Aorta (tissue), 5 donors: ENCODE measurements at places on chromosomes 13 and 19. TPM values are rescaled to one million over a fixed set of nuclear protein-coding genes. Genes with fewer than 3 reads are reported as not detected.

DNA sequence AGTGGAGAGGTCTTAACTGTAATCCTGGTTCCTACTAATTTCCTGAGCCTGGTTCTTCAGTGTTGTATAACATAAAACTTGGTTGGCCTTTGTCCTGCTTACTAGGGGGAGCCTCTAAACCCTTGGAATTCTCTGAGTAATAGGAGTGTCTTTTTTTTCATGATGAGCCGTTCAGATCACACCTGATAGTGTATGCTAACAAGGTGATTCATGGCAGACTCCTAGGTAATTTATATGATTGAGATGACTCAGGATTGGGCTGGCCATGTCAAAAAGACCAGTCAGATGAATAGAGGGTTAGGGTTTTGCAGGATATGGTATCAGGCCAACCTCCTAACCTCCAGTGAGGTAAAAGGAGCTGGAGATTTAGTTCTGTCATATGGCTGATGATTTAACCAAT lies 135.8 kb upstream of the KLF12 start:
- H3K36me3 ChIP-seq: no peaks in the 10 kb centered on the region
- no peak overlapping the region for H3K4me3 ChIP-seq
- no peaks in the 10 kb centered on the region for H3K27me3 ChIP-seq
- no peaks in the 10 kb centered on the region for H3K4me1 ChIP-seq
- no peak overlapping the region for H3K27ac ChIP-seq

KLK7 gene
- total RNA-seq: not detected

GRCh38 chr13:40517486-40518480 lies 148.7 kb downstream of the FOXO1 start:
- peaks cover 2% of the 10 kb centered on the region for H3K4me1 ChIP-seq
- no peaks in the 10 kb centered on the region for H3K36me3 ChIP-seq
- H3K27me3 ChIP-seq: no peaks in the 10 kb centered on the region
- no peak overlapping the region for H3K4me3 ChIP-seq
- DNase-seq: no peak

PLPP2 gene
- 4.2 TPM for total RNA-seq

ACTMAP gene
- total RNA-seq: 6.1 TPM

DNA sequence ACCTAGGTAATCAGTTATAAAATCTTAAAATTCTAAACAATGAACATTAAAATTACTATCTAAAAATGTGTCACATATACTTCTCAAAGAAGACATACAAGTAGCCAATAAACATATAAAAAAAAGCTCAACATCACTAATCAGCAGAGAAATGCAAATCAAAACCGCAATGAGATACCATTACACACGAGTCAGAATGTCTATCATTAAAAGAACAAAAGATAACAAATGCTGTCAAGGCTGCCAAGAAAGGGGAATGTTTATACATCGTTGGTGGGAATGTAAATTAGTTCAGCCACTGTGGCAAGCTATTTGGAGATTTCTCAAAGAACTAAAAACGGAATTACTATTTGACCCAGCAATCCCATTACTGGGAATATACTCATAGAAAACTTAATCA lies 310.3 kb upstream of the EDNRB start:
- DNase-seq: no peak
- H3K27me3 ChIP-seq: no peaks in the 10 kb centered on the region
- H3K36me3 ChIP-seq: no peaks in the 10 kb centered on the region
- no peak overlapping the region for H3K4me3 ChIP-seq
- no peak overlapping the region for H3K27ac ChIP-seq
- no peaks in the 10 kb centered on the region for H3K4me1 ChIP-seq

CRLF1 gene
- total RNA-seq: 34.3 TPM

- H3K4me3 ChIP-seq: no peak overlapping the region
- H3K27me3 ChIP-seq: no peaks in the 10 kb centered on the region
- no peaks in the 10 kb centered on the region for H3K36me3 ChIP-seq
- no peaks in the 10 kb centered on the region for H3K4me1 ChIP-seq
- no peak for DNase-seq
Observed at GRCh38 chr19:40033989-40034560, 22.0 kb downstream of the ZNF780B start.

ARHGAP45 gene
- total RNA-seq: 15.3 TPM

GRCh38 chr19:17293605-17294004 lies 9.6 kb downstream of the ABHD8 start:
- H3K27me3 ChIP-seq: no peaks in the 10 kb centered on the region
- H3K36me3 ChIP-seq: no peaks in the 10 kb centered on the region
- H3K4me3 ChIP-seq: no peak overlapping the region
- no peak overlapping the region for H3K27ac ChIP-seq

DNA sequence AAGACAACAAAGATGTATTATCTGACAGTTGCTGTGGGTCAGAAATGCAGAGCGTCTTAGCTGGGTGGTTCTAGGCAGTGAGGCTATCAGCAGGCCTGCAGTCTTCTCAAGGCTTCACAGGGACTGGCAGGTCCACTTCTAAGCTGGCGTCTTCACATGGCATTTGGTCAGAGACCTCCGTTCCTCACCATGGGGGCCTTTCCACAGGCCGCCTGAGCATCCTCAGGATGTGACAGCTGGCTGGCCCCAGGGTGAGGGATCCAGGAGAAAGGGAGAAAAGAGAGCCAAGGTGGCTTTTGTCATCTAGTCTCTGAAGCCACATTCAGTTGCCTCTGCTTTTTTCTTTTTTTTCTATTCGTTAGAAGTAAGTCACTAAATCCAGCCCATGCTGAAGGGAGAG lies 50.3 kb downstream of the FGF14 start:
- no peak for DNase-seq
- no peaks in the 10 kb centered on the region for H3K27me3 ChIP-seq
- H3K27ac ChIP-seq: no peak overlapping the region
- no peaks in the 10 kb centered on the region for H3K4me1 ChIP-seq

DNA sequence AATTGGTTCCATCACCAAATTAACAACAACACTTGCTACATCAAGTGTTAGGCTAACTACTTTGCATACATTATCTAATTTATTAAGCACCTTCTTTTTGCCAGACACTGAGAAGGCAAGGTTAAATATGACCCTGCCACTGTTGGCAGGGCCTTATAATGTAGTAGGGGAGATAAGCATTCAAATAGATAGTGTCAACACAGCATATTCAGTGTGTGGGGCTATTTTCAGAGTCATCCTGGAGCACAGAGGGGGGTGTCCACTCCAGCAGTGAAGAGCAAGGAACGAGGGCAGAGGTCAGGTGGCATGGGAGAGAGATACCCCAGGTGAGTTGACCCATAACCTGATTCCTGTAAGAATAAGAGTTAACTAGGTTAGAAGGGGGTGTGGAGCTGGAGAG lies 121.6 kb downstream of the COG6 start:
- no peak for DNase-seq
- H3K36me3 ChIP-seq: no peaks in the 10 kb centered on the region
- no peak overlapping the region for H3K27ac ChIP-seq
- no peaks in the 10 kb centered on the region for H3K4me1 ChIP-seq
- H3K4me3 ChIP-seq: no peak overlapping the region

DNA sequence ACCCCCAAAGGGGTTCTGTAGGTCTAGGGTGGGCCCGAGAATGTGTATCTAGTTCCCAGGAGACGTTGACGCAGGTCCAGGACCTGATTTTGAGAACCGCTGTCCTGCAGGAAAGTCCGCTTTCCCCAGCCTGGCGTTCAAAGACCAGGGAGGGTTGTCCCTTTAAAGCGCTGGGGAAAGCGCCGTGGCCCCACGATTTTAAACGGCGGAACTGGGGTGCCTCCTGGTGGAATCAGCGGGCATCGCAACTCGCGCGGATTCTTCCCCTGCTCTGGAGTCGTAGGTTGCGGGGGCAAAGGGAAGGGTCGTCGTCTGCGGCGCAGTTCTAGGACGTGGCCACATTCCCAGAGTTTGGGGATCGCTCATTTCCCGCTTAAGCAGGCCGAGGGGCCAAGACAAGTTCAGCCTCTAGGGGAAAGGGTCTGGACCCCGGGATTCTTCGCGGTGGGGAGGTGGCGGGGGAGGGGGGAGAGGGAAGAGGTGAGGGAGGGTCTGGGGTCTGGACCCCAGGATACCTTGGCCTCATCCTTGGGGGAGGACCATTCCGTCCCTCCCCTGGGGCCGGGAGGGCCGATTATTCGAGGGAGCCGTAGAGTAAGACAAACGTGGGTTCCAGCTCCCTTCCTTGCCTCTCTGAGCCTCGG lies 7.7 kb downstream of the PNMA8B start:
- H3K27ac ChIP-seq: no peak overlapping the region
- no peaks in the 10 kb centered on the region for H3K4me1 ChIP-seq
- H3K27me3 ChIP-seq: no peaks in the 10 kb centered on the region

DNA sequence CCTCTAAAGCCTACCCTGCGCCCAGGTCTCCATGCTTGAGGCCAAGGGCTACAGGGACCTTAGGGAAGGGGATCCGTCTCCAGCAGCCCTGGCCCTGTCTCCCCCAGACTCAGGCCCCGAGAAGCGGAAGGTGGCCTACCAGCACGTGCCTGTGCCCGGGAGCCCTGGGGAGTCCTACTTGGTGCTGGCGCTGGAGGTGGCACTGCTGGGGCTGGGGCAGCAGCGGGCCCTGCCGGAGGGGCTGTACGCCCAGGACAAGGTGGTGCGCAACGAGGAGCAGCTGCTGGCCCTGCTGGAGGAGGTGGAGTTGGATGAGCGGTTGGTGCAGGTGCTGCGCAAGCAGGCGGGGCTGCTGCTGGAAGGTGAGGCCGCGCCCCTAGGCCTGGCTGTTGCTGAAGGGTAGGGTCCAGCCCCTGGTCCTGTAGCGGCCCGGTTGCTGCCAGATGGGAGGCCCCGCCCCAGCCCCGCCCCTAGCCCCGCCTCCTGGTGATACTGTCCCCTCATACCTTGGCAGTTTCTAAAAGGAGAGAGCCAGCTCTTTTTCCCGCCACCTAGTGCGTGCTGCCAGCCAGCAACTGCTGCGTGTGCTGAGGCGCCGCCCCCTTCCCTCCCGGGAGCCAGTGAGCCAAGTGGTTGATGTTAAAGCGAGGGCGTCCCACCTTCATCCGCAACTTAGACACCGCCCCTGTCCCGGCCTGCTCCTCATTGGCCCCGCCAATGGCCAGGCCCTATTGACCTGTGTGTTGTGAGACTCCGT lies 22.6 kb downstream of the ZSWIM4 start:
- no peaks in the 10 kb centered on the region for H3K36me3 ChIP-seq
- DNase-seq: peak; percentile 84
- no peaks in the 10 kb centered on the region for H3K4me1 ChIP-seq
- no peak overlapping the region for H3K27ac ChIP-seq

- no peaks in the 10 kb centered on the region for H3K36me3 ChIP-seq
- peak; percentile 40 for DNase-seq
- no peaks in the 10 kb centered on the region for H3K27me3 ChIP-seq
- H3K4me3 ChIP-seq: no peak within 1 kb of the TSS
- no peak within 1 kb of the TSS for H3K27ac ChIP-seq
Observed at GRCh38 chr13:113973218-113974164, at the start of gene C13orf46. C13orf46 (minus strand) TSS chr13:113974076; CDS start chr13:113973997, 79 bp downstream.

OR7D4 gene
- total RNA-seq: not detected

FPR3 gene
- total RNA-seq: 21.2 TPM

MVB12A gene
- 48.0 TPM for total RNA-seq

- H3K36me3 ChIP-seq: no peaks in the 10 kb centered on the region
- DNase-seq: no peak
- no peaks in the 10 kb centered on the region for H3K27me3 ChIP-seq
Observed at GRCh38 chr19:50162988-50163387, at the start of gene IZUMO2. IZUMO2 (minus strand) TSS chr19:50163281; CDS start chr19:50163194, 87 bp downstream.

GPC6 gene
- 37.4 TPM for total RNA-seq

CALR3 gene
- not detected for total RNA-seq

TGFBR3L gene
- 0.84 TPM for total RNA-seq

CYP4F2 gene
- not detected for total RNA-seq

DNA sequence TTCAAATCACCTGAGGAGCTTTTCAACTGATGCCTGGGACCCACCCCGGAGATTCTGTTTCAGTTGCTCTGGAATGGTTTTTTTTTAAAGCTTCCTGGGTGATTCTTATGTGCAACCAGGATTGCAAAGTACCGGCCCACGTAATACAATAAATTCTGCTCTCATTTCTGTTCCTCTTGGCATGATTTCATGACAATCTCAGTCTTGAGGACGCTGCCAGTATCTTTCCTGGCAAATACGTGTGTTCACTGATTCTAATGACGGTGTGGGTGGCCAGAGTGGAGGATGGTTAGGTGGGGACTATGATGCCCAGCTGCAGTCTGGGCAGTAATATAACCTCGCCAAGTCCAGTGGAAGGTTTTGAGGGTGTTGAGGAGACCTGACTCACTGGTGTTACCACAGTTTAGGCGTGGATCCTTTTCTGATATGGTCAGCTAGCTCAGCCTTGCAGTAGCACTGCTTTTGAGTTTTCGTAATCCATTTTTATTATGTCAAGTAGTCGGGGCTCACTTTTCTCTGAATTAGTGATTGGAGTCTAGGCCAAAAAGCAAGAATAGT lies 49.4 kb downstream of the FAM124A start:
- H3K27ac ChIP-seq: no peak overlapping the region
- no peak overlapping the region for H3K4me3 ChIP-seq
- H3K4me1 ChIP-seq: no peaks in the 10 kb centered on the region
- no peaks in the 10 kb centered on the region for H3K36me3 ChIP-seq

DMRTC2 gene
- total RNA-seq: not detected

GRCh38 chr19:52689843-52690368 lies 44.9 kb downstream of the ZNF611 start:
- peak overlapping the region; percentile 11 for H3K4me3 ChIP-seq
- no peaks in the 10 kb centered on the region for H3K4me1 ChIP-seq
- peak overlapping the region; percentile 84 for H3K27ac ChIP-seq
- peak; percentile 57 for DNase-seq

NPAS1 gene
- 1.0 TPM for total RNA-seq

DNA sequence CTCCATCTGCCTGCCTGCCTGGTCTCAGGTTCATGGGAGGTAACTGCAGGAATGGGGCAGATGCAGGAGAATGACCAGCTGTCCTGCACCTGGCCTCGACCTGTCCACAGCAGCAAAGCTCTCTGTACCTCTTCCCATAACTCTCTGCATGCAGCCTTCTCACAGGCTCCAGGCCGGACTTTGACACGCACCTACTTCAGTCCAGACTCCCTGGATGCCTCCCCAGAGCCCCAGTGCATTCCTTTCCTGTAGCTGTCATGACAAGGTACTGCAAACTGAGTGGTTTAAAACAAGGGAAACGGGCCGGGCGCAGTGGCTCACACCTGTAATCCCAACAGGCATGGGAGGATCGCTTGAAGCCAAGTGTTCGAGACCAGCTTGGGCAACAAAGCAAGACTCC lies 3.3 kb downstream of the NANOS2 start:
- no peaks in the 10 kb centered on the region for H3K36me3 ChIP-seq
- no peak overlapping the region for H3K4me3 ChIP-seq
- no peaks in the 10 kb centered on the region for H3K4me1 ChIP-seq
- no peak for DNase-seq
- H3K27ac ChIP-seq: no peak overlapping the region

DNA sequence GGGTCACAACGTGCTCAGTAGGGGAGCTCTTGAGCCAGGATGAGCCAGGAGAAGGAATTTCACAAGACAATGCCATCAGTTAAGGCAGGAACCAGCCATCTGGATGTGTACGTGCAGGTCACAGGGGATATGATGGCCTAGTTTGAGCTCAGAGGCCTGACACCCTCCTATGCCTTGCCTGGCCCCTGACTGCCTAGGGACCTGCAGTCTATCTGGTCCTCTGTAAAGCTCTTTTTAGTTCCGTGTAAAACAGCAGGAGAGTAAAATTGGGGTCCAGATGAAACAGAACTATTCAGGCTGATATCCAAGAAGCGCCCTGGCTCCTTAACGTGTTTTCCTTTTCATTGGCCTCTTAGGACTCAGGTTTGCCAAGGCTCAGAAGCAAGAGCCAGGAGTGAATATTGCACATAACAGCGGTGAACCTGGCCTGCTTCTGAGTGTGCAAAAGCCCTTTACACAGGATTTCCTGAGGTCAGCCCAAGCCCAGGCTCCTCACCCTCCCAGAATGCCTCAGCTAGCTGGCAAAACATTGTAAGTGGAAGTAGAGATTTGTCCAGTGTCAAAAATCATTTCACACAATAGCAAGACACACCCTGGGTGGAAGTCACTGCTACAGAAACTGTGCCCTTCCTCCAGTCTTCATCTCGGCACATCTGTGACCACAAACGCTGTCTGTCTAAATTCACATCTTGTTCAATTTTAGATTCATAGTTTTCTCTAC lies 777.2 kb downstream of the UQCRFS1 start:
- no peaks in the 10 kb centered on the region for H3K4me1 ChIP-seq
- DNase-seq: no peak
- H3K27ac ChIP-seq: no peak overlapping the region
- no peaks in the 10 kb centered on the region for H3K27me3 ChIP-seq
- H3K36me3 ChIP-seq: no peaks in the 10 kb centered on the region
